ENCODE measurements at places on chromosomes 3 and 15.

- DNase-seq, result no peak
These were observed 14.0 kb upstream of the DYNC1LI1 start for GRCh38 chr3:32584660-32585059.

DNA sequence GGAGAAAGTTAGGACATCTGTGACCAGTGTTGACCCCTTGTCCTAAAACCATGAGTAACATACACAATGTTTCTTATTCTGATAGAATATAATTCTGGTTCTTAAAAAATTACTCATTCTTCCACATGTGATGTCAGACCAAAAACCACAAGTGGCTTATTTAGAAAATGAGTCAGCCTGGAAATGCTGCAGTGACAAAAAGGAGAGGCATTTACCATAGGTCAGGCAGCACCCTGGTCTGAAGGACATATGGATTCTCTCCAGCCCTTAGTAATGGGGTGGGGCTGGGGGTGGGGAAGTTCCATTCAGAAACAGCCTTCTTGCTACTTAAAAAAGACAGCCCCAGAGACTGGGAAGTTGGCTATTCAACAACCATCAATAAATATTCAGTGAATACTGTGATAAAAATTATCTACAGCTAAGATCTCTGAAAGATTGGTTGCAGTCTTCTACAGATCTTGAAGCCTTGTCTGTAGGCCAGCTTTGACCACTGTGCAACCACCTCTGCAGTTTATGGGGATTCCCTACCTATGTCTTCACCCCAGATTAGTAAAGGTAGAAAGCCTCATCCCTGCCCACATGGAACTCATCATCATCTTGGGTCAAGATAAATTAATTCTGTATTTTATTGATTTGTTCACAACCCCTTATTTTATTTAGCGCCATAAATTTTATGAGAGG, 34.9 kb upstream of the TIMP4 start:
- DNase-seq, result peak; percentile 100

GRCh38 chr15:57306944-57307411, 69.3 kb upstream of the CGNL1 start:
- no peak for DNase-seq

- no peak for DNase-seq
These were observed 393.3 kb downstream of the EDEM1 start for GRCh38 chr3:5580826-5581225.

DNA sequence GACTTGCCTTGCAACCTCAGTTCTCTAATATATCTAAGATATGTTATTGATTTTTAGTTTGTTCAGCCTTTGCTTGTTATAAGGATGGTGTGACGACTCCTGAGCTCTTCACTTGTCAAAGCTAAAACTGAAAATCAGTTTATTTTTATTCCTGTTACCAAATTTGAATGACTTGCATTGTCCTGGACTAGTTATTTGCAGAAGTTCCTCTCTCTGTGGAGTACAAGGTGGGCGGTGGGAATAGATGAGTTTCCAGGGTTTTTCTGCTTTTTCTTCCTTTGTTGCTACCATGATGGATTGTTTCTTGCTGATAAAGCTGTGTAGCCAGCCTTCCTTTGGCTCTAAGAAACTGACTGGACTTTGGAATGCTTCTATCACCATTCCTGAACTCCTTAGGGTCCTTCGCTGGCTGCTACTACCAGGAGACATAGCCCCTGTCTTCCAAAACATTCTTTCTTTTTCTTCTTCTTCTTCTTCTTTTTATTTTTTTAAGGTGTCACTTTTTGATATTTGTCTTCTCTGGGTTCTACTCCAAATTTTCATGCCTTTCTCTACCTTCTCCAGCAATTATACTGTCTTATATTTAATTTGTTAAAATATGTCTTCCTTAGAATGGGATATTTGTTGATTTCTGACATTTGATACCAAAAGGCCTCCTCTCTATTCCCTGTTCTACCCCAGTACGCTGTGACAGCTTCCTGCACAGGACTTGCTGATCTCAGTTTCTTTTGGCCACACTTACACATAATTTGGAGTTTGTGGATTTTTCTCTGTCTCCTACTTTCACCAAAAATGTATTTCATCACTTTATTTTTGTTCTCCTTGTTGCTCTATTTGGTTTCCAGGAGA, 145.1 kb upstream of the THRB start:
- no peak for DNase-seq

DNA sequence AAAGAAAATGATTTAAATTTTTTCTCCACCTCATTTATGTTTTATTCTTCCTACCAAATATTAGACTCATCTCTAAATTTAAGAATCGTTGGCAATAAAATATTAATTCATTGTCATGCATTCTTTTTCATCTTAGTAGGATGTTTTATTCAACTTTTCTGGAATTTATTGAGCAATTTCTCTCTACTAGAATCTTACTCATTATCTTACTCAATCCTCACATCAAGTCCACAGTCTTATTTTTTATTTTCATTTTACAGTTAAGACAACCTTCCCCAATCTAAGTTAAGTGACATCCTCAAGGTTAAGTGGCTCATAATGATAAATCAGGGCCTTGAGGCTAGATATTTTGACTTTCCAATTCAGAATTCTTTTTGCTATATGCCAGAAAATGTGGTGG, 15.9 kb upstream of the ALDH1A2 start:
- DNase-seq, result no peak

- no peak for DNase-seq
These were observed 81.1 kb downstream of the IQCH start for GRCh38 chr15:67335534-67336222.

- no peak for DNase-seq
These were observed 1.8 kb downstream of the TMEM115 start for GRCh38 chr3:50357481-50357880.

- no peak for DNase-seq
These were observed 9.9 kb downstream of the SEMA4B start for GRCh38 chr15:90211009-90211408.

GRCh38 chr3:169288553-169288952, 375.0 kb downstream of the MECOM start:
- no peak for DNase-seq

DNA sequence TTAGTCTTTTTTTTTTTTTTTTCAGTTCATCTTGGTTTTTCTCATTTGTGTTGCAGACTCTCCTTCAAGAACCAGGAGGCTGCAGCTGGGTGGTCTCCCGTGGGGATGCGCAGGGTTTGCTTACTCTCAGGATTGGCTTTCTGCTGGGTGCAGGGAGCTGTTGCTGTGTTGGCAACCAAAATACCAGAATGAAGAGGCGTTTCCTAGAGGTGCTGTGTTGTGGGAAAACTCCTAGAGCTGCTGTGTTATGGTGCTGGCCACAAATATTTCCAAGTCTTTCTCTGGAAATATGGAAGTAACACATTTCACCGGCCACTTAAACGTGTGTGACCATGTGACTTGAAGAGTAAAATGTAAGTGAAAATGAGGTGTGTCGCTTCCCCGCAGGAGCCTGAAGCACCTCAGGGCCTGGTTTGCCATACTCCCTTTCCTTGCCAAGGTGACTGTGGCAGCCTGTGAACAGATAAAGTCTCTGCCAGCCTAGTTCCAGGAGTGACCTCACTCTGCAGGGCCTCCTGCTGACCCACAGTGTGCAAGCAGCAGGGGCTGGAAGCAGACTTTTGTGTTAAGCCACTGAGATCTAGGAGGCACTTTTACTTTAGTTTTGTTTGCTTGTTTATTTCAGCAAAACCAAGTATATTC, 258.9 kb downstream of the ADAMTS17 start:
- no peak for DNase-seq

DNA sequence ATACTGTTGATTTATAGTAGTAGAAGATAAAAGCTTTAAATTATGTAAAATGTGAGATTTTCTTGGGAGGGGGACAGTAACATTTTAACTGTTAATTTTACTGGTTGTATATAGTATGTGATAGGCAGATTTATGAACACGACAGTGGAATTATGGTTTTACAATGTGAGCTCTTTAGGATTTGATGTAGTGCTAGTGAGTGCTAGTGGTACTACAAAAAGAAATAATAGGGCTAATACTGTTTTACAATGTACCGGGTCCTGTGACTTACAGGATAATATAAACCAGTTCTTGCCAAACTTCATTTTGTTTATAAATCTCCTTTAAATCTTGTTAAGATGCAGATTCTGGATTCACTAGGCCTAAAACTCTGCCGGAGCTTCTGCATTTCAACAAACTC, 165.7 kb downstream of the TCF12 start:
- DNase-seq, result peak; percentile 32

DNA sequence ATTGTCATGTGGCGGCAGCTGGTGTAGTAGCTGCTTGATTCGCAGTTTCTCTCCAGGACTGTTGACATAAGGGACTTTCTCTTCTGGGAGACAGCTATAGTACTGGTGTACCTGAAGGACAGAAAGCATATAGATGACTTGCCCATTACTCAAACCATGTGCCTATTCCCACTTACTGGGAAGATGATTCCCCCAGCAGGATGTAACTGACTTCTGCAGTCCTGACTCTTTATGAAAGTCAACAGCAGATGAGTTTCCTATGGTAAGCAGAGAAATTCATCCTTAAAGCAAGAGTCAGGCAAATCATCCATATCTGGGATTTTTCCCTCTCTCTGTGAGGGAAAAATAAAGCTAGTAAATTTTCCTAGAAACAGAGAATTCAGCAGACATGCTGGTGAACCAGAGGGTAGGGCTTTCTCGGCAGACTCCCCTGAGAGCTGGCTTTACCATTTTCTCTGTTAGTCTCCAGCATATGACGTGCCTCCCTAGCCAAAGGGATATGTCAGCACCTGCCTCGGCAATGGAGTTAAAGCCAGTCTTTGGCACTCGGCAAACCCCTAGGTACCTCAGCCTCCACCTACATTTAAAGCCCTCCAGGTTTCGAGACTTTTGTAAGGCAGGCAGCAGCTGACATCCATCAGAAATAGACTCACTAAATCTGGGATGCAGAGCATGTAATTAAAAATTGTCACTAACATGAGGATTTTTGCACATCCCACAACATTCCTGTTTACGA, 62.1 kb downstream of the PRICKLE2 start:
- no peak for DNase-seq

DNA sequence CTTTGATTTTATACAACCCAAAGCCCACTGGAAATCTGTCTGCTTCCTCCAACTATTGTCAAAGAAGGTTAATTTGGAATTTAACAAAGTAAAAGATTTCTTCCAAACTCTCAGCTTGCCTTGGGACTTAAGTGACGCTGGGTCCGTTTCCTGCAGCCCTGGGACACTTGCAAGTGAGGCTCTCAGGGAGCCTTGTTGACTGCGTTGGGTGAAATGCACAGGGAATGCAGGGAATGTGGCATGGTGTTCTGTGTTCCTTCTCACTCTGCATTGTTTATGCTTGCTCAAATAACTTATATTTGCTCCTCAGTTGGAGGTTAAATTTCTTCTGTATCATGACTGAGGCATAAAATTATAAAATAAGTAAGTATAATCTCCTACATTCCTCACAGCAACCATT, 60.9 kb upstream of the TJP1 start:
- DNase-seq, result peak; percentile 29
